ENCODE measurements at places on chromosomes 3 and 15.

DNA sequence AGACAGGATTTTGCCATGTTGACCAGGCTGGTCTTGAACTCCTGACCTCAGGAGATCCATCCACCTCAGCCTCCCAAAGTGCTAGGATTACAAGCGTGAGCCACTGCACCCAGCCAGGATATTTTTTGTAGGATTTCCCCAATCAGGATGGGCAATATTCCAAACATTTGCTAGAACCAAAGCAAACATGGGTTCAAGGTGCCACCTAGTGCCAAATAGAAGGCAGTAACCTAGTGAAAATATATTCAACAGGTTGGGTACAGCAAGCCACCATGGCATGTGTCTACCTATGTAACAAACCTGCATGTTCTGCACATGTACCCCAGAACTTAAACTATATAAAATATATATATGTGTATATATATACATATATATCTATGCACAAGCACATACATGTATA is 185.9 kb upstream of the CADM2 start:
- DNase-seq: no peak

DNA sequence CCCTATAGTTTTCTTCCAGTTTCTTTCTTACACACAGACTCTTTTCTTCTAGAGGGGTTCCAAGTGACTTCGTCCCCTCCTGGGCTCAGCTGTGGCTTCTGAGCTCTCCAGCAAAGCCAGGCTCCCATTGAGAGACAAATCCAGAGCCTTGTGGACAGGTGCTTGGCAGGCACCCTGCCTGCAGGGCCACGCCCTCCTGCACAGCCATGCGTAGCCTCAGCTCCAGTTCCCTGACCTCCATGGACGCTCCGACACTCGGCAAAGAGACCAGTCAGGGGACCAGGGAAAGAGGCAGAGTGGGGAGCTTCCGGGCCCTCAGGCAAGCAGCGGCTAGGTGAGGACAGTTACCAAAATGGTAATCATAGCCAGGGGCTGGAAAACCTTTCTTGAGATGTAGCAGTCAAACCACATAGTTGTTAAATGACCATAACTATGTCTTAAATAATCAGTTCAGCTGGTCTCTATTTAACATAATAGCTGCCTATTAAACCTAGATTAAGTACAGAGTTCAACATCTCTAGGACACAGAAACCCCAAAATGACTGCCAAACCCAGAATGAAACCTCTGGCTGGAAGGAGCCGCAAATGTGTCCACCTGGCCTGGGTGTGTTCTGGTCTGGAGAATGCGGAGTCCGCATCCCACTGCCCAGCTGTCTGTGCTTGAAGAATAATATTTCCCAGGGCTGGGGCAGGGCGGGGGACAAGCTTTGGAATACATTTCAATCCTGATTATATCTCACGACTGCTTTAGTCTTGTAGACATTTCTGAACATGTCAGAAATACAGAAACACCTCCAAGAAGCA is 69.3 kb upstream of the RGMA start:
- no peak for DNase-seq

DNA sequence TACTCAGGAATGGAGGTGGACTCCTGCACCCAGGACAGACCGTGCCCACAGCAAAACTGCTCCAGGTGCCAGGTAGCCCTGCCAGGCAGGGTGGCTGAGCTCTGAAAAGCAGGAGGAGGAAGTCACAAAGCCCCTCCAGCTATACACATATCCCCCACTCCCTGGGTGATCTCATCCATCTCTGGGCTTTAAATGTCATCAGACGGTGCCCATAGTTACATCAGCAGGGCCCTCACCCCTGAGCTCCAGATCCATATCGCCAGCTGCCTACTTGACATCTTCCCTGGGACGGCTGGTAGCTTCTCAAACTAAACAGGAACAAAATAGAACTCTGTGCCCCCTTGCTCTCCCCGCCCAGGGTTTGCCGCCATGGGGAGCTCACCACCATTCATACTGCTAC is 87.7 kb downstream of the MEGF11 start:
- DNase-seq: no peak

- no peak for DNase-seq
These were observed 285.7 kb upstream of the CTNNB1 start for GRCh38 chr3:40913641-40914040.

- DNase-seq: no peak
These were observed 973 bp upstream of the USP13 start for GRCh38 chr3:179651687-179652446.

DNA sequence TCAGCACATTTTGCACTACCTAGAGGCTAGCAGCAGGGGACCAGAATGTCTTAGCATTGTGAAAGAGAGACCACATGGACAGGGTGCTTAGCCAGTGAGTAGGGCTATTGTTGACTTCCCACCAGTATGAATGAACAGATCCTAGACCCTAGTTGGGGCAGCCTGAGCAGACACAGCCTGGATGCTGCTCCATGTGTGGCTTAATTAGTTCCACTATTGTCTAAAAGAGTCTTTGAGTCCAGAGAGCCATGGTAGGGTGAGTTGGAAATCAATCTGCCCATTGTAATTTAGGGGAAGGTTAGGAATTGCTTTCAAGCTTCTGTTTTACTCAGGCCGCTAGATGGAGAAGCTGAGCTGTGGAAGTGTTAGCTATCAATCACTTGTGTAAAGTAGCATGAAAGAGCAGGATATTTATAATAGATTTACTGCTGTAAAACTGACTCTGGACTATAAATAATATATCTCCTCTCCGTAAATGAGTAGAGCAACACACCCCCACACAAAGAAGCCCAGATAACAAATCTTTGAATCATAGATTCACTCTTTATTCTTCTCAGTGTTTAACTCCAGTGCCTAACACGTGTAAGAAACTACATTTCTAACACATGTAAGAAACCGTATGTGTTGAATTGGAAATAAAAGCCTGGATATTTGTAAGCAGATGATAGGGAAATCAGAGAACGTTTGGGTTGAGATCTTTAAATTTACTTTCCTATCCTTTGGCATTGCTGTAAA is 4.1 kb upstream of the GCSAM start:
- DNase-seq: no peak

DNA sequence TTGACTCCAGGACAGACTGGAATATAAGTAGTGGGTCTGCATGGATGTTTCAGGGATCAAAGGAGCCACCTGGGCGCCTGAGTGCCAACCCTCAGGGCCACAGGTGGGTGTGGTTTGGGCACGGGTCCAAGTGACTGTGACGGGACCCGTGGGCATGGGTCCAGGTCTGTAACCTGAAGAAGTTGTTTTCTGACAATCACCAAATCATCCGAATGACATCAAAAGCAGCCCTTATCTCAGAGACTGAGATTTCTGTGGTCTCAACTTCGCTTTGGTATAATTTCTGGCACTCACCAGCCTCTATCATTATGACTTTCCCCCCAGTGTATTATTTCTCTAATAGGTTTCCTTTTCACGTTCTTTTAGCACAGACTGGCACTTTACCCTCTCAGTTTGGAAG is 24.4 kb downstream of the RLBP1 start:
- no peak for DNase-seq

DNA sequence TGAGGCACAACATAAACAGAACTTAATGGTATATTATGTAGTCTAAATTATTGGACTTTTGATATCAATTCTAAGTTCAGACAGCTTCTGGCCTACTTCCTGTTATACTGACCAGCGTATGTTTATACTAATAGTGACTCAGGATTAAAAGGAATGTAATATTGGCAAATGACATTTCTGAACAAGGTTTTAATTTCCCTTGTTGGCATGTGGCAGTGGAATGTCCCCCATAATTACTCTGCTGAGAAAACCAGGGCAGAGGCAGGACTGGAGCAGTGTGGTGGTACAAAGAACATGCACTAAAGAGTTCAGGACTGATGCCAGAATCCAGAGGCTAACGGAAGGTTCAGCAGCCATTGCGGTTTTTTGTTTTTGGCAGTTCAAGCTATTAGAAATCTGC is 184.0 kb downstream of the KCNAB1 start:
- DNase-seq: no peak

DNA sequence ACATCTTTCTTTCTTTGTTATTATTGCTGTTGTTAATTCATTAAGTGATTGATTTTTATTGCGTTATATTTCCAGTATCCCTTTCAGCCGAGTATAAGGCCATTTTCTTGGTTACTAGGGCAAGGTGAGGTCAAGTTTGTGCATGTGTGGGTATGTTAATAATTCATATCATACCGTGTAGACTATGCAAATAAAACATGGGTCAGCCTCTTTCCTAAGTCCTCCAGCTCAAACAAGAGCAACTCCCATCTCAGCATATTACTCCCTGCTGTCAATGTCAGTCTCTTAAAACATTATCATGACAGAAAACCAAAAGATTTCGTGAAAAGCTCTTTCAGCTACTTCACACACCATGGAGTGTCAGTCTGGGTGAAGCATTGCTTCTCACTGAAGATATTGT is 103.9 kb upstream of the ST8SIA2 start:
- DNase-seq: no peak

- DNase-seq: no peak
These were observed 13.1 kb upstream of the RAB8B start for GRCh38 chr15:63176302-63176701.

GRCh38 chr3:181952221-181952620 is 240.5 kb downstream of the SOX2 start:
- no peak for DNase-seq

GRCh38 chr3:37812499-37812896 is 49.2 kb upstream of the CTDSPL start:
- DNase-seq: no peak

DNA sequence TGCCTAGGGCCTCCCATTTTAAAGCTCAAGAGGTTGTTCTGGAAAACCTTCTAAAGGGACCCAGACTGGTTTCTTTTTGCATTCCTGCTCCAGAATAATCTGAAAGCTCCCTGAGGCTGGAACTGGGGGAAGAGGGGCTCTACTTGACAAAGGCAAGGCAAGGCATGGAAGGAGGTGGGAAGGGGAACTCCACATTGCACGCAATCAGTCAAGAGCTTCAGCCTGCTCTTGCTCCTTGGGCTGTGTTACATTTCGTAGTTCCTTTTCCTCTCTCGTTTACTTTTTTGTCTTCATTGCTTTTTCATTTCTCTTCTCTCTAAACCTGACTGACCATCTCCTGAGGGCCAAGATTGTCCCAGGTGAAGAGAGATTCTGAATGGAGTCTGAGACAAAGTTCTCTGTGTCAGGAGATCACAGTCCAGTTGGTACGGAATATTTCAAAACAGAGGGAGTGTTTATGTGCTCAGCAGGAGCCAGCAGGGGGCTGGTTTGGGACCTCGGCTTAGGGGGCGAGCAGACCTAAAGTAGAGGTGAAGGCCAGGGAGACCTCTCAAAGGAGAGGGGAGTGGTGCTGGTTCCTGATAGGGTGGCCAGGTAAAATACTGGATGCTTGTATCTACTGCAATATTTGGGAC is 6.0 kb upstream of the KCTD6 start:
- no peak for DNase-seq

- peak; percentile 18 for DNase-seq
These were observed 175.7 kb downstream of the KLHL25 start for GRCh38 chr15:85618956-85619491.

DNA sequence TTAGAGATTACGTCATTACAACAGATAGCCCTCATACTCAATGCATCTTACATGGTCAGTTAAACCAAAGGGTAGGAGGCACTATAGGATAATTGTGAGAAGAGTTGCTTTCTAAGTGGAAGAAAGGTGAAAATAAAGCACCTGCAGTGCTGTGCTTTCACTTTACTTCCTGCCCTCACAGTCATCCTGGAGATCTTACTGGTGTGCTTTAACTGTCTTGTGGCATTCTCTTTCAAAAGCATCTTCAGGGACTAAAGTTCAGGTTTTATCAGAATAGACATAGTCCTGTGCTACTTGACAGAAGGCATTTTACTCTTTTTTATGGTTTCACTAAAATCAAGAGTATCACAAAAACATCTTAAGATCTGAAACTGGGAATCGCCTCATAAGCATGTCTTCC is 286.6 kb downstream of the ZBTB20 start:
- no peak for DNase-seq

DNA sequence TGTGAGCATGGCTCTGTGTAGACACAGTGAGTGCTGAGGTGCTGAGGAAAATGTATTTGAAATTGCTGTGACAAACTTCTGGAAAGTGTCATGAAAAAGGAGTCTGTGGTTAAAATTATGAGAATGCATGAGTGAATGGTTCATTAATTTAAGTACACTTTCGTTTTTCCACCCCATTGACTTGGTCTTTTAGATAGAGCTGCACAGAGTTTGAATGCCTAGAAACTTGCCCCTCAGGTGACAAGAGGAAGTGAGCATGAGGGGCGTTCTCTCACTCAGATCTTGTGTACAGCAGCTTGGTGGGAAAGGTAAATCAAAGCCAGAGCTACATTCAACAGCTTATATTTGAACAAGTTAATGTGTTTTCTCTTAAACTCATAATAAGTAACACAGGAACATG is 296.8 kb downstream of the WDR72 start:
- no peak for DNase-seq

- no peak for DNase-seq
These were observed 108.8 kb downstream of the FAIM start for GRCh38 chr3:138717348-138717747.

GRCh38 chr3:112027826-112028225 is 6.7 kb upstream of the TMPRSS7 start:
- no peak for DNase-seq

- no peak for DNase-seq
These were observed 334.9 kb upstream of the NR2F2 start for GRCh38 chr15:95995375-95996168.

DNA sequence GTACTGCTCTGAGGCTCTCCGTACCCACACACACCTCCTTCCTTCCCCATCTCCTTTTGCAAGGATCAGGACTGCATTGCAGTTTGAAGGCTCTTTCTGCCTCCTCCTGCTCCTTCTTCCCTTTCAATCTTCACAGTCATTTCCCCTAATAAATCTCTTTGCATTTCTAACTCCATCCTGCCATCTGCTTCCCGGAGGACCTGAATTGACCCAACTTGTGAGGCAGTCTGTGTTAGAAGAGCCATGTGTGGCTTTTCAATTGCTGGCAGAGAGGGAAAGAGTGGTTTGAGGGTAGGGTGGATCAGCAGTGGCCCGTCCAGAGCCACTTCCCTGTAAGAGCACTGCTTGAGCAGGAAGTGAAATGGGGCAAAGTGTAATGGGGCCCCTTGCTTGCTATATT is 35.8 kb downstream of the ANAPC13 start:
- no peak for DNase-seq

- DNase-seq: no peak
These were observed 34.1 kb upstream of the DET1 start for GRCh38 chr15:88580532-88580931.

GRCh38 chr3:149374391-149374790 is 3.1 kb downstream of the TM4SF1 start:
- DNase-seq: no peak

DNA sequence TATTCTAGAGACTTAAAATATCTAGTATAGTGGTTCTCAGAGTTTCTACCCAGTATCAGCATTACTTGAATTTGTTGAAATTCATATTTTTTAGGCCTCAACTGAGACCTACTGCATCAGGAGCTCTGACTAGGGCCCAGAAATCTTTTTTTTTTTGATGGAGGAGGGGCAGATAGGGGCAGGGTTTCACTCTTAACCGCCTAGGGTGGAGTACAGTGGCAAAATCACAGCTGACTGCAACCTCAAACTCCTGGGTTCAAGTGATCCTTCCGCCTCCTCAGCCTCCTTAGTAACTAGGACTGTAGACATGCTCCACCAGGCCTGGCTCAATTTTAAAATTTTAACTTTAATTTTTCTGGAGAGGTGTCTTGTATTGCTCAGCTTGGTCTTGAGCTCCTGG is 36.6 kb downstream of the CHD2 start:
- DNase-seq: no peak
